ENCODE measurements at places on chromosomes 7 and 10.

DNA sequence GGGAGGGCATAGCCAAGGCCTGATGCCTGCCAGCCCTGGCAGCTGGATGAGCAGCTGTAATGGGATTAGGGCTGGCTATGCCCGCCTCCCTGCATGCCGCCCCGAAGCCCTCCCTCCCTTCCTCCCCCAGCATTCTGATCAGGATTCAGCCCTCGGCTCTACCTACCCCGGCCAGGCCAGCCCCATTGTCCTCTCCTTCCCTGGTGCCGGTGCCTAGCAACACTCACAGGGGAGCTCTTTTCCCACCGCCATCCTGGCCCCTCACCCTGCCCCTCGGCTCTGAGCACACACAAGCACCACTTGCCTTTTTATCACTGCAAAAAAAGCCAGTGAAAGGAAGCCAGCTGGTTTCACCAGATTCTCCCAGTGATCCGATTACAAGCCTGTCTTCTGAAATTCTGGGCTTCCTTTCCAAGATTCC, 9.0 kb upstream of the ADCYAP1R1 start:
- DNase-seq: no peak

- no peak for DNase-seq
Observed at GRCh38 chr10:28558923-28559508, 26.1 kb downstream of the WAC start.

- DNase-seq: no peak
Observed at GRCh38 chr7:7271094-7271874, 88.9 kb downstream of the C1GALT1 start.

DNA sequence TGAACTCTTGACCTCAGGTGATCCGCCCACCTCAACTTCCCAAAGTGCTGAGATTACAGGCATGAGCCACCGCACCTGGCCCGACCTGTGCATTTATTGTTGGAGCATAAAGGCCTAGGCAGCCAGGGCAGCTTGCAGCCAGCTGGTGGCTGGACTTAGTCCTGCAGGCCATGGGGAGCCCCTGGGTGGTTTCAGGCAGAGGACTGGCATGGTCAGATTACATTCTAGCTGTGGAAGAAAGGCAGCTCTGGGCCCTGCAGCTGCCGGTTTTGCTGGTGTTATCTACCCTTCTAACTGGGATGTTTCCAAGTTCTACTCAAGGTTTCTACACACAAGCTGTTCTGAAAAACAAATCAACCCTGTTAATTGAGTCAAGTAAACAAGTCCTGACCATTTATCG, 22.7 kb upstream of the MKRN1 start:
- no peak for DNase-seq

- DNase-seq: no peak
Observed at GRCh38 chr10:117537904-117538524, 4.5 kb upstream of the EMX2 start.

DNA sequence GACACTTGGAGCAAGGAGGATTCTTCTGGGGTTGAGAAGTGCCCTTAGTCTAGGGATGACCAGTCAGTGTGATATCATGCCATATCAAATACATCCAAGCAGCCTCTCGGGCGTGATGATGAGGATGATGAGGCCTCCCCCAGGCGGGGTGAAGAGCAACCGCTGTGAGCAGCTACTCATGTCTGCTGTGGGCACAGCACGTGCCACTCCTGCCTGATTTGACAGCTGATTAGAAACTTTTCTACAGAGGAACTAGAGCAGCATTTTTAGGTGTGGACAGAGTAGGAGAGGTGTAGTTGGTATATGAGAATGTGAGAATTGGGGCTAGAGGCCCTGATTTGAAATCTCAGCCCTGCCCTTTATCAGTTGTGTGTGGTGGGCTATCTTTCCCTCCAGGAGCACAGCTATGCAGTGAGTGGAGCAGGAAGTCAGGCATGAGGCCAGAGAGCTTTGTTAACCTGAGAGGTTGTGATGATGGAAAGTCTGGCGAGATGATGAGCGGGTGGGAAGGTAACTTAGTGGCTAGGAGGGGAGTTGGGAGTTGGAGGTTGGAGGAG, 49.6 kb upstream of the COBL start:
- DNase-seq: no peak

GRCh38 chr10:15764892-15765454, 45.3 kb upstream of the ITGA8 start:
- DNase-seq: no peak

- DNase-seq: no peak
Observed at GRCh38 chr10:118343115-118343514, 991 bp upstream of the FAM204A start.

DNA sequence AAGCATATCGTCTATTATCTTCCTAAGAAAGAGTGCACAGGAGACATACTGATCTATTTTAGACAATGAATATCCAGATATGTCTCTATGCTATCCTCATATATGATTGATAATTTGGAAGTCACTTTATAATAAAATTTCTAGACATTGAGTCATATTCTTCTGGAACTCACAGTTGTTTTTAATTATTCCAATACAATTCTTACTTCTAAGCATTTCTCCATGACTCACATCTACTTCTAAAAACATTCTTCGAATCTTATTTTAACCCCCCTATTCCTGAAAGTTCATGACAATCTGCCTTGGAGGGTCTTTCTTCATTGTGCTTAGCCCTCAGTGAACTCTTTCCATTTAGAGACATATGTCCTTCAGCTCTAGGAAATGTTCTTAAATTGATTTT, 368.1 kb downstream of the MDFIC start:
- DNase-seq: no peak

GRCh38 chr10:78614267-78614666, 454.5 kb upstream of the ZMIZ1 start:
- DNase-seq: no peak

DNA sequence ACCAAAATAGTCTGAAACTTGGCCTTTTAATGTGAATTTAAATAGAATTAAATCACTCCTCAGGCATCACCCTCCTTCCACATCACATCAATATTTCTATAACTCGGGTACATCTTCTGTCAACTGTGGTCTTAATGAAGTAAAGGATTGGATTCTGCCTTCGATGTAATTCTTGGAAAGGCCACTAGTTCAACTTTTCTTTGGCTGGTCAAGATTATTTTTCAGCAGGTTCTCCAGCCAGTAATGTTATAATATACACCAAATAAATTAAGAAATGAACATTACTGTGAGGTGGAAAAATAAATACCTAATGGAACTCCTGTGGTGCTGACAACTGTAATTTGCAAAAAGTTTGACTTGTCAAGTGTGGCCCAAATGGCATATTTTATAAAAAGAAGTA, 9.7 kb upstream of the SLC16A9 start:
- no peak for DNase-seq
